ENCODE measurements at places on chromosomes 7 and 10.

GRCh38 chr10:97539523-97540200 is 32.9 kb upstream of the ANKRD2 start:
- no peak for DNase-seq

- no peak for DNase-seq
Observed at GRCh38 chr10:5291501-5292195, 73.1 kb upstream of the UCN3 start.

DNA sequence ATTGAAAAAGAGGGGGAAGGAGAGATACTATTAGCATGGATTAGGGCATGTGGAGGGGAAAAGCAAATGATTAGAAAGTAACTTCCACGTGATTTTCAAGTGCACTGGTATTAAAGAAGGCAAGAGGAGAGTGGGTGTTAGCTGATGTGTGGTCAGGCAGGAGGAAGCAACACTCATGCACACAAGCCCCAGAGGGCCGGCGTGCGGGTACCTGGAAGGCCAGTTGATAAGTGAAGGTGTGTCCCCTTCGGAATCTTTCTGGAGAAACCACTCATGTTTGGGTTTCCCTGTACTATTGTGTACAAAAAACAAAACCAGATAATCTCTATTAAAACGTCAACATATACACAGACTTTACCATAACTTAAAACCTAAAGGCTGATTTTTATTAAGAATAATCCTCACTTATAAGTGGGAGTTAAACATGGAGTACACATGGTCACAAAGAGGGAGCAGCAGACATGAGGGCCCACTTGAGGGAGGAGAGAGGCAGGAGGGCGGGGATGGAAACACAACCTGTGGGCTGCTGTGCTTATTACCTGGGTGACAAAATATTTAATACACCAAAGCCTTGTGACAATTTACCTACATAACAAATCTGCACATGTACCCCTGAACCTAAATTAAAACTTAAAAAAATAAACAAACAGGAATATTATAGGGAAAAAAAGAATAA is 98.9 kb downstream of the SVIL start:
- DNase-seq: no peak

- DNase-seq: no peak
Observed at GRCh38 chr10:98076086-98076485, 45.7 kb upstream of the CRTAC1 start.

GRCh38 chr10:128275388-128276177 is 149.4 kb upstream of the MKI67 start:
- no peak for DNase-seq

Measured in D721Med (cell line).